ENCODE measurements at places on chromosomes 5 and 9. TPM values are rescaled to one million over a fixed set of nuclear protein-coding genes. Genes with fewer than 3 reads are reported as not detected.

The SMIM33 gene
- total RNA-seq = not detected

The HAPLN1 gene
- 4.6 TPM for total RNA-seq

The ACOT12 gene
- total RNA-seq = 2.2 TPM

The SAPCD2 gene
- 1.5 TPM for total RNA-seq

The PKD2L2 gene
- not detected for total RNA-seq

The MAN1B1 gene
- 113 TPM for total RNA-seq

The RUSC2 gene
- 17.5 TPM for total RNA-seq

The NUP155 gene
- total RNA-seq = 37.2 TPM

The CDH9 gene
- total RNA-seq = not detected

The INSL4 gene
- total RNA-seq = not detected

The FTMT gene
- total RNA-seq = not detected

The CTSL gene
- total RNA-seq = 1,131 TPM

The PLCXD3 gene
- under 0.01 TPM for total RNA-seq

The COL15A1 gene
- total RNA-seq = 12.6 TPM

The TTLL11 gene
- total RNA-seq = 9.1 TPM

The WDR38 gene
- total RNA-seq = not detected

The PCDHB12 gene
- 0.15 TPM for total RNA-seq

The TAS2R1 gene
- total RNA-seq = not detected

The WNT8A gene
- total RNA-seq = not detected

The LCN2 gene
- total RNA-seq = not detected

The TAF1L gene
- under 0.01 TPM for total RNA-seq

The TBCA gene
- total RNA-seq = 69.6 TPM

The ENHO gene
- total RNA-seq = not detected

The SLC36A3 gene
- total RNA-seq = not detected

The DBN1 gene
- total RNA-seq = 183 TPM

The PRRX2 gene
- 50.0 TPM for total RNA-seq

The FOXD4L3 gene
- total RNA-seq = not detected

The DAP gene
- 74.9 TPM for total RNA-seq

The ENTPD2 gene
- not detected for total RNA-seq

The ANKRD18A gene
- 7.0 TPM for total RNA-seq

The TSSK1B gene
- total RNA-seq = 0.15 TPM

The SH3RF2 gene
- total RNA-seq = 1.0 TPM

The INSL6 gene
- total RNA-seq = not detected

The NADK2 gene
- total RNA-seq = 25.6 TPM

The PCDHGA7 gene
- total RNA-seq = 8.4 TPM

The TRIM52 gene
- 12.5 TPM for total RNA-seq

The ABCA2 gene
- 22.1 TPM for total RNA-seq

The PMPCA gene
- total RNA-seq = 50.1 TPM

The MRRF gene
- total RNA-seq = 36.7 TPM

The ZNF354C gene
- total RNA-seq = 7.9 TPM

The ANXA6 gene
- 716 TPM for total RNA-seq

The GDF9 gene
- 0.15 TPM for total RNA-seq

The MARCOL gene
- total RNA-seq = not detected

The NR2F1 gene
- total RNA-seq = 55.4 TPM

The OSTF1 gene
- 54.1 TPM for total RNA-seq

The SCGB3A1 gene
- total RNA-seq = not detected

The CMYA5 gene
- 11.2 TPM for total RNA-seq
